Activated CD4-positive, alpha-beta T cell treated with anti-CD3 and anti-CD28 coated beads for 24 hours (primary cell): ENCODE measurements at places on chromosomes 7 and 10.

DNA sequence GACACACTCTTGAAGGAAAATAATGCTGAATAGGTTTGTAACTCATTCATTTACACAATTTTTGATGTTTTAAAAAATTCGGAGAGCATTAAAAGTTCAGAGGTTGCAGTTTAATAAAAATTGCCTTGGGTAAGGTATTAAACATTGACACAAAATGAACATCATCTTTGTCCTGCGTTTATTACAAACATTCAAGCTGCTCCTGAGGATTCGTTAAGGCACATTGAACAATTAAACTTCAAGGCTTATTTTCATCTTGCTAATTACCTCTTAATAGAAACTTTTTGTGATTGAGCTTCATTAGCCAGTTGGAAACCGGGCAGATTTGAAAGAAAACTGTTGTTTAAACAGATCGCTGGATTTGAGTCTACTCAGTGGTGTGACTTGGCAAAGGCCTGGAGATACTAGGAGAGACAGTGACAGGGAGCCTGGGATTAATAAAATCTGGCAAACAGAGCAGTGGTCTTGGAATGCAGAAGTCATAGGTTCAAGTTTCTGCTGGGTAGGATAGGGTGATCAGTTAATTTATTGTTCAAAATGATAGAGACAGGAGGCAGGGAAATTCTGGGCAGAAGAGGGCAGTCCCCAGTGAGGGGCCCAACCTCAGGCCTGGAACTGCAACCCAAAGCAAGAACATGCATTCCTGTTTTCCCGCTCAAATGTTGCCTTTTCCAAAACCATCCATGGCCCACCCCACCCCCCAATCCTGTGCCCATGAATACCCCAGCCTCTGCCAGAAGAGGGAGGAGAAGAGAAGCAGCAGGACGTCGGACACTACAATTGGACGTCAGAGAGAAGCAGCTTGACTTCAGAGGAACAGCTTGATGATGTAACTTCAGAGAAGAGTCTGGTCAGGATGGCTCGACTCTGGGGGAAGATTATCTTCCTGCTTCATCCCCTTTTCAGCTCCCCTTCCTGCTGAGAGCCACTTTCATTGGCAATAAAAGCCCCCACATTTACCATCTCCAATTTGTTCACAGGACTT lies 43.5 kb upstream of the SLC35G1 start:
- DNase-seq: no peak

DNA sequence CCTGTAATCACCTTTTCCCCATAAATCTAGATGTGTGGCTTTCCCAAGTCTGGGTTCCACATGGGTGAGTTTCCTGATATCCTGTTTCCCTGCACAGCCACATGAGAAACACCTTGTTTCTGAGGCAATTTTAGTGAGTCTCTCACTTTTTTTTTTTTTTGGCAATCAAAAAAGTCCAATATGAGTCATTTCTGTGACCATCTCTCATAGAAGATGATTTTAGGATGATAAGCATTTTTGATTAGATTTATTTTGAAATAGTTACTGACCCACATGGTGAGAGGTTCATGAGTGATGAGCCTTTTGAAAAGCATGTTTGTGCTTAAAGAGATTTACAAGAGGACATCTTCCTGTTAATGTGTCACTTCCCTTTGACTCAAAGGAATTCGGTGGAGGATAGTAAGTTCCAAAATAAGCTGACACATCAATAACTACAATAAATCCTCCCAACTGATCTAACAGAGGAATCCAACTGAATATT lies 464.0 kb downstream of the INHBA start:
- DNase-seq: no peak

DNA sequence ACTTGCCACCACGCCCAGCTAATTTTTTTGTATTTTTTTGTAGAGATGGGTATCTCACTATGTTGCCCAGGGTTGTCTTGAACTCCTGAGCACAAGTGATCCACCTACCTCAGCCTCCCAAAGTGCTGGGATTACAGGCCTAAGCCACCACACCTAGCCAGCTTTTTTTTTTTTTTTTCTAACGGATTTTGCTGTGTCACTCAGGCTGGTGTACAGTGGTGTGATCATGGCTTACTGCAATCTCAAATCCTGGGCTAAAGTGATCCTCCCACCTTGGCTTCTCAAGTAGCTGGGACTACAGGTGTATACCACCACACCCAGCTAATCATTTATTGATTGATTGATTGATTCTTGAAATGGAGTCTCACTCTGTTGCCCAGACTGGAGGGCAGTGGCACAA lies 106.0 kb upstream of the TRIM24 start:
- DNase-seq: no peak

GRCh38 chr7:89232-90019 lies 102.9 kb upstream of the FAM20C start:
- no peak for DNase-seq

GRCh38 chr10:63697956-63698786 lies 177.0 kb downstream of the REEP3 start:
- no peak for DNase-seq

GRCh38 chr7:77246026-77246640 lies 46.5 kb upstream of the FGL2 start:
- no peak for DNase-seq

DNA sequence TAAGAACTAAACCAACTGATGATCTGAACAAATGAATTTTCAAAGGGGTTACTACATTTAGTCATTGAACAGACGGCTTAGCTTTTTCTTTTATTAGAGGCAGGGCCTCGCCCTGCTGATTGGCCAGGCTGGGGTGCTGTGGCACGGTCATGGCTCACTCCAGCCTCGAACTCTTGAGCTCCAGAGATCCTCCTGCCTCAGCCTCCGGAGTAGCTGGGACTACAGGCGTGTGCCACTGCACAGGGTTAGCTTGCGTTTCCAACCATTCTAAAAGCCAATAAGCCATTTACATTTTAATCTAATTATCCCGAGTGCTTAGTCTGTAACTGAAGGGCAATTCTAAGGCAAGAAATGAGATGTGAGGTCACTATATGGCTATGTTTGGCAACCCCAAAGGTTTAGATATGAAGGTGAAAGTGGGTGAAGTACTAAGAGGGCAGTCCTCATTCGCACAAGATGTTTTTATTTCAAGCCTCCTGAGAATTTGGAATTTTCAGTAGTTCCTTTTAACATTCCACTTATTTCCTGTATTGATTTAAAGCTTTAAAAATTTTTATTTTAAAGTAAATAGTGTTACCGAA lies 1.6 kb upstream of the CDK13 start:
- no peak for DNase-seq

DNA sequence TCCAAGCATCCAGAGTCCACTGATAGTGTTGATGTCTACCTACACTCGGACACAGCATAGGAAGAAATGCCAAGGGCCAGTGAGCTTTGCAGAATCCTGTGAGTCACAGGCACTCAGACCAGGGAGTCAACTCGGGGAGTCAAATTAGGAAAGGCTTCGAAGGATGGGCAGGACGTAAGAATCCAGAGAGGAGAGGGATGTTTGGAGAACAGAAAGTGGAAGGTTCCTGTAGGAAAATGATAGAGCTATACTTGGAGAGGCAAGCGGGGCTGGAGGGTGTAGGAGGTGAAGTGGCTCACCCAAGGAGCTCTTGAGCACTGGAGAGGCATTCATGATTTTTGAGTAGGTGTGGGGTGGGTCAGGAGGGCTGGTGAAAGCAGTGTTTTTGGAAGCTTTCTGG lies 3.0 kb downstream of the ZYX start:
- DNase-seq: no peak

- DNase-seq: no peak
Observed at GRCh38 chr10:72277340-72277995, 3.7 kb downstream of the DDIT4 start.

DNA sequence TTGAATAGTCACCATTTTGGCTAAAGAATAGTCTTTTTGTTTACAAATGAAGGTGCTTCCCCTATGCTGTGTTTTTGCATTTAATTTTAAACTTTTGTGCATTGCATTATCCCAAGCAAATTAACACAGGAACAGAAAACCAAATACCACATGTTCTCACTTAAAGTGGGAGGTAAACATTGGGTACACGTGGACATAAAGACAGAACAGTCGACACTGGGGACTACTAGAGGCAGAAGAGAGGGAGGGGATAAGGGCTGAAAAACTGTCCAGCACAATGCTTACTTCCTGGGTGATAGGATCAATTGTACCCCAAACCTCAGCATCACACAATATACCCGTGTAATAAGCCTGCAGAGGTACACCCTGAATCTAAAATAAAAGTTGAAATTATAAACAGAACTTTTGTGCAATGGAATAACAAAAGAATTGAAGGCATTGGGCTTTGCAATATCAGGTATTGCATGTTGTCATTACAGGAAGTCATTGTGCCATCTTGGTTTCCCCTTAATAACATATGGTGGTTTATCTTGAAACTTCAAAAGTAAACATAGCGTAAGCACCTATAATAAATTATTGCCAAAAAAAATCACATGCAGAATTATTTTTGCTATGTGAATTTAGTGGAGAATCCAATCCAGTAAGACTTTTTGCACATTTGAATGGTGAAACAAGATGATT lies 16.1 kb downstream of the ADD3 start:
- DNase-seq: no peak

- DNase-seq: no peak
Observed at GRCh38 chr10:11300026-11300425, 282.4 kb downstream of the CELF2 start.

GRCh38 chr7:143505838-143506237 lies 28.2 kb downstream of the TAS2R41 start:
- no peak for DNase-seq

DNA sequence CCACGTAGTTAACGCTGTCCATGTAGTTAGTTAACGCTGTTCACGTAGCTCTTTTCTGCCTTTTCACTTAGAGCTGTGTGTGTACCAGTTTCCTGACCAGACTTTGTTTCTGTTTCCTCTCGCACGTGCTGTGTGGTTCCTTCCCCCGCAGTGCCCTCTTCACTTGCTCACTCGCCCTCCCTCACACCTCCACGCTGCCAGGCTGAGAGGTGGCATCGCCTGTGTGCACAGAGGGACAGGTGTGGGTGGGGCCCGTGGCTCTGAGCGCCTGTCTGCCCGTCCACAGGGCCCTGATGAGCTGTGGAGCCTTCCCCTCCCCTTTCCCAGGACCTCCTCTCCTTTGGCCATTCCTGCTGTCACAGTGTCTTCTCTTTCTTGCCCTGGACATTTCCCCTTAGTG lies 30.6 kb downstream of the WDR37 start:
- no peak for DNase-seq

- DNase-seq: no peak
Observed at GRCh38 chr10:130215151-130215930, 79.2 kb downstream of the GLRX3 start.

GRCh38 chr7:2508327-2509215 lies 11.0 kb upstream of the LFNG start:
- peak; percentile 62 for DNase-seq

DNA sequence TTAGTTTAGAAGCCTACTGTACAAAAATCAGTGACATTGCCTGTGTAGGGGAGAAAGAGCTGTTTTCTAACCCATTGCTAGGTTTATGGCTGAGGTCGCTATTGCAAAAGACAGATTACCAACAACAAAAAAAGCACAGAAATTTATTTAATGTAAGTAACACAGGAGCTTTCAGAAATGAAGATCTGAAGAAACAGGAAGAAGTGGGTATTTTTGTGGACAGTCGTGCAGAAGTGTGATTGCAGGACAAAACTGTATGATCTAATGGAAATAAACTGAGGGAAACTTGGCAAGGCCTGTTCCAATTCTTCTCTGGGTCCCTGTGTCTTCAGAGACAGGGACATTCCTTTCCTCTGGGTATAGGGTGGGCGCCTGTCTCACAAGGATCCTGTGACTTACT lies 87.4 kb downstream of the APBB1IP start:
- no peak for DNase-seq

GRCh38 chr10:31118556-31118955 lies 86.9 kb upstream of the ZNF438 start:
- DNase-seq: no peak

GRCh38 chr7:66837007-66837406 lies 84.0 kb upstream of the TMEM248 start:
- peak; percentile 58 for DNase-seq
